ENCODE measurements at places on chromosomes 4 and X.

- DNase-seq = peak; percentile 95
Observed at GRCh38 chr4:138875891-138876608, 139.5 kb upstream of the NOCT start.

DNA sequence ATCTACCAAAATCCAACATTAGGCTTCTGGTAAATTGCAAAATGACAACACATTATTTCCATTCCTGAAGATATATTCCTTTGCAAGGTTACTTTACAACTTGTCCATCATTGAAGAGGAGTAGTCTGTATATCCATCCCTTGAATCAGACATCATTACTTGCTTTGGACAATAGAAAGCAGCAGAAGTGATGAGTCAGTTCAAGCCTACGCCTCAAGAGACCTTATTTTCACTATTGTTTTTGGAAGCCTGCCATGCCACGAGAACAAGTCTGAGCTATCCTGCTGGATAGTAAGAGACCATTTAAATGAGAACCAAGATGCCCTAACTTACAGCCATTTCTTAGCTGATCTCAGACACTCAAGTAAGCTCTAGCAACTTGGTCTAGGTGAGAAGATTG lies 246.0 kb upstream of the HHIP start:
- DNase-seq = no peak

DNA sequence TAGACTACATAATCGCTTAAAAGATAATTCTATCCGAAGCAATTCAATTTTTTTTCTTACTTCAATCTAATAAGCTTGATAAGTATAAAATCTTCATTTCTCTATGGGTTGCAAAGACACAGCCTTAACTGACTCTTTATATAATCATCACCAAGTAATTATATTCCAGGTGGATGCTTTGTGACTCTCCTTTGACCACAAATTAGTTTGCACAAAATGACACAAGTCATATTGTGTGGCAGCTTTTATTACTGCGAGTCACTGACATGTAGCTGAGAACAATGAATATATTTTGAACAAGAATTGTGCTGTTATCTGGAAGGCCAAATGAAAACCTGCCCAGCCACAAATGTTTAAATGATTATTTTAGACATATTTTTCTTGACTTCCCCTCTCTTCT lies 1727.8 kb downstream of the ARAP2 start:
- no peak for DNase-seq

- no peak for DNase-seq
Observed at GRCh38 chr4:74105656-74106280, 6.8 kb upstream of the CXCL2 start.
